Stimulated activated CD8-positive, alpha-beta memory T cell treated with anti-CD3 and anti-CD28 coated beads, Interleukin-4, amount 100 ng/mL, for 1 hour (primary cell): ENCODE measurements at places on chromosomes 1 and 21.
A peak's percentile ranks its signal among the peaks of the same experiment; 100 is the strongest.

DNA sequence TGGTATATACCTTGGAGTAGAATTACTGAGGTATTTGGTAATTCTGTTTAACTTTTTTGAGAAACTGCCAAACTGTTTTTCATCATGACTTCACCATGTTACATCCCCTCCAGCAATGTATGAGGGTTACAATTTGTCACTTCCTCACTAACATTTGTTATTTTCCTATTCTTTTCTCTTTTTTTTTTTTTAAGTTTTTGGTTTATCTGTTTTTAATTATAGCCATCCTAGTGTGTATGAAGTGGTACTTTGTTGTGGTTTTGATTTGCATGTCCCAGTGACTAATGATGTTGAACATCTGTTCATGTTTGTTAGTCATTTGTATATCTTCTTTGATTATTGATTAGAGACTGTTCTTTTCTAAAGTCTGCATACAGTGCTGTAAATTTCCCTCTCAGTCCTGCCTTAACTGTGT is 147.3 kb downstream of the HS2ST1 start:
- DNase-seq = no peak

GRCh38 chr1:161678500-161678899 is 15.6 kb downstream of the FCGR2B start:
- no peak for DNase-seq

- peak; percentile 9 for DNase-seq
These were observed 37.1 kb upstream of the CTTNBP2NL start for GRCh38 chr1:112358798-112359408.

DNA sequence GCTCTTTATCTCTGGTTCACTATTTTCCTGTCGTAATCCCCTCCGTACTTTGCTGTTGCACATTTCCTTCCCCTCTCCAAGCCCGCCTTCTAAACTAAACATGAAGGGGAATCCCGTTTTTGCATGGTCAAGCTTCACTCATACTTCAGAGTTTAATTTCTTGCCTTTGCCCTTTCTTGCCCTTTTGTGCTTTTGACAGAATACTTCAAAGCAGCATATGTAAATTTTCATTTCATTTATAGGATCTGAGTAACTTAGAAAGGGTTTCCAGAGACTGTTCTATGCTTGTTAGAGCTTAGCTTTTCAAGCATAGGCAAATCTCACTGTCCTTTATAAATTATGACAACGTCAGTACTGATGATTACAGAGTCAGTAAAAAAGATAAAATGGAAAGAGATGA is 27.7 kb downstream of the SPATA45 start:
- DNase-seq = no peak

- peak; percentile 58 for DNase-seq
These were observed 39.6 kb upstream of the LBR start for GRCh38 chr1:225467193-225468020.

GRCh38 chr1:99119188-99119587 is 114.5 kb upstream of the PLPPR5 start:
- no peak for DNase-seq

DNA sequence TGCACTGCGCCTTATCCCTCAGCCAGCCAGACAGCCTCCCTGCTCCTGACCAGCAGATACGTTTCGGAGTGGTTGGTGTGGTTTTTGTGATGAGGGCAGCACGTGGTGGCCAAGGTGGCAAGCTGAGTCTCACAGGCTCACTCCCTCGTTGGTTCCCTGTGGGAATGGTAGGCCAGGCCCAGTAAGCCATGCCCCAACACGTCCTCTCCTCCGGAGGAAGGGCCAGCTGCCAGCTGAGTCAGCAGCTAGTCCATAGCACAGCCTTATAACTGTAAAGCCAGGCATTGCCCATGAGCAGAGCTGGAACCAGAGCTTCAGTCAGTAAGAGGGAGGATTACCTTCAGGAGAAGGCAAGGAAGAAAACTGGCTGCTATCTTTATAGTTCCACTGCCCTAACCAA is 29.5 kb downstream of the SZRD1 start:
- DNase-seq = no peak

- DNase-seq = no peak
These were observed 26.4 kb upstream of the LAMC1 start for GRCh38 chr1:182996816-182997215.

DNA sequence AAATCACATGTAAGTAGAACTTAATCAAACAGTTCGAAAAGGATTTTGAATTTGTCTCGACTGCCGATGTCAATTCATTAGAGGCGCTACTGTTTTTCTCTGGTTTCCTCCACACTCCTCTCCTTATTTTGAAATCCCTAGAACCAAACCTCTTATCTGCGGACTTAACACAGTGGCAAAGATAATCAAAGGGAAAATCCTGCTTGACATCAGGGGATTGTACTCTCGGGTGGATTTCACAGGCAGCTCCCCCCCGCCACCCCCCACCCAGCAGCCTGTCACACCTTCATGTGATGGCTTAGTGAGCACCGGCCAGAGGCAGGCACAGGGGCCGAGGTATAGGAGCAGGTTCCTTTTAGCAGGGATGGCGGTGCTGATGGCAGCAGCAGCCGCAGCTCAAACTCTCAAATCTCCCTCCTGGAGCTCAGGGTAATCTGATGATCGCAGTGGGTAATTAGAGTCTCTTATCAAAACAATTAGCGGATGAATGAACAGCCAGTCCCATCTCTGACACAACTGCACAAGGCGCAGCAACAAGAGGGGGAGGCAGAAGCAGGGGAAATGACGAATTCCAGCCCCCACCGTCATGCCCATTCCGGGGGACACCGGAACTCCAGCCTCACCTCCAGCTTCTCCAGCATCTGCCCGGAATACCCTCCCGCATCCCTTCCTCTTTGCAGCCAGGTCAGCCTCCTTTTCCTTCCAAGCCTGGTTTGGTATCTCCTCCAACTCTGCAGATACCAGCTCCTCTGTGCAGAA is 80.3 kb downstream of the SSBP3 start:
- no peak for DNase-seq

- no peak for DNase-seq
These were observed 5.2 kb downstream of the LRRC7 start for GRCh38 chr1:69572921-69573320.

- DNase-seq = no peak
These were observed 111.4 kb upstream of the CDC42BPA start for GRCh38 chr1:227429447-227430359.

DNA sequence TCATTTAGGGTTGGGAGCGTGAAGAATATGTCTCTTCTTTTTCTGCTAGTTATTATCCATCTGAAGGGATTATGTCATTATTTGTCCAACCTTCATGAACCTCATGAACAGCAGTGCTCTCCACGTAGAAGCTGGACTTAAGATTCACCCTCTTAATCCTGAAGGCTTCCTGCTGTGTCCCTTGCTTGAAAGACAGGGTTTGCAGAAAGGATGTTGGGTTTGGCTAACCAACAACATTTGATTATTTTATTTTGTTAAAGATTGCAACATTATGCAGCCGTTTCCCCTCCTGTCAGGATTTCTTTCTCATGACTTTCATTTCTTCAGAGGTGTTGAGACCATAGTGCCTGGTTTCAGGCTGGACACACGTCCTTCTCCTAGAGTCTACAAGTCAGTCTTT is 75.2 kb downstream of the NGF start:
- DNase-seq = no peak

- no peak for DNase-seq
These were observed 39.5 kb downstream of the EPHB2 start for GRCh38 chr1:22749919-22750684.

GRCh38 chr1:246497331-246497915 is 9.7 kb downstream of the SMYD3 start:
- DNase-seq = no peak

DNA sequence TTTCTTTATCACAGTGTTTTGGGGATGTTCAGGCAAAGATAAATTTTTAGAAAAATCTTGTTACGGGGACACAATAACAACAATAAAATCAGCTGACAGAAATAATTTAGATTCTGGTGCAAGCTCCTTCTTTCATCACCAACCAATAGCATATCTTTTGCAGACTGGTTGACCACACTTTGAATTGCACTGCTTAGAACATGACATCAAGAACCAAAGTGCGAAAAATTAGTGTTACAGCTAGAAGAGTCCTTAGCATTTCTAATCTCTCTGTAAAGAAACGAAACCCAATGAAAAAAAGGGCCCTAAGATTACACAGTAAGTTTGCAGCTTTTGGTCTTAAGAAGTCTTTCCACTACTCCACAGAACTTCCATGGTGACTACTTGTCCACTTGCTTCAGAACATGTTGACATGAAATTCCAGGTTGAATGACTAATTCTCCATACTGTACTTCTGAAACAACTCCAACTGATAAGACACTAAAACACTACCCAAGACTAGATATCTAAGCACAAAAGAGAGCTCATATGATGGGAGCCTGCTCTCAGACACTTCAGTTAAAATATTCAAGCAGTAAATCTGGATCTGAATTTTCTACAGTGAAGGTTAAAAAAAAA is 31.3 kb downstream of the XKR8 start:
- DNase-seq = no peak

- no peak for DNase-seq
These were observed 4.5 kb downstream of the CNKSR1 start for GRCh38 chr1:26181586-26182382.

- no peak for DNase-seq
These were observed 11.2 kb upstream of the RNF223 start for GRCh38 chr1:1085171-1085841.

GRCh38 chr1:184163674-184164465 is 112.3 kb downstream of the TSEN15 start:
- DNase-seq = no peak

DNA sequence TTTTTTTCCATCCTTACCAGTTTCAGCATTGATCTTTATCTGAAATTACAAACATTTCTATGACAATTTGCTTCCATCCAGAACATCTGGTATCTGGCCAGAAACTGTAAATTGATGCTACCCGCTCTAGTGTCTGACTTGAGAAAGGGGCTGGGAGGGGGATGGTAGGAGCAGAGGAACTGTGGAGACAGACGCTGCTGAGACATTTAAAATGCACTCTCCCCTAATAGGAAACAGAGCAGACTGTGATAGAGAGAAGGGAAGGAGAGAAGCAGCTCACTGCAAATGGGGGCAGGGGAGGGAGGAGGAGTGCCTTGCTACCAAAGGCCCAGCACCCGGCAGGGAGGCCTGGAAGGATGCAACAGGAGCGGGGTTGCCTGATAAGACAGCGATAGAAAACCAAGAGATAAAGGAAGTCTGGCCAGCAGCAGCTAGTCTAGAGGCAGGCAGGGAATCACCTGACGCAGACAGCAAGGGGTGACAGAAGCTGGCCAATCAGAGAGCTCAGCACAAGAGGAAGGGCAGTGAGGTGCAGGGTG is 195.5 kb upstream of the NFIA start:
- DNase-seq = no peak

GRCh38 chr1:118564961-118565703 is 380.1 kb upstream of the SPAG17 start:
- no peak for DNase-seq

DNA sequence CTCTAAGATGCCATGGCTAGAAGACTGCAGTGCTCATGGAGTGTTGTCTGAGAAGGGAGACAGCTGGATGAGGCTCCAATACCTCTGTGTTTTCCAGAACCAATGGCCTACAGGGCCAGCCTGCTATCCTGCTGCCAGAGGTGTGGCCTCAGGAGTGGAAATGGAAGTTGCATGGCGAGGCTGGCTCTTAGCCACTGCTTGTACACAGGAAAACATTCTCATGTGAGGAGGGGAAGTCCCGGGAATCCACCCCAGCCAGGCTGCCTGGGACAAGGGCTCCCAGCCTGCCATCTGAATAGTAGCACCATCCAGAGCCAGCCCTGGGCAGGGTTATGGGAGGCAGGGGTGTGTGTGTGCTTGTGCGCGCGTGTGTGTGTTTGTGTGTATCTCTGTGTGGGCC is 56.5 kb downstream of the SDC3 start:
- DNase-seq = no peak

GRCh38 chr1:227774051-227774731 is 39.0 kb downstream of the SNAP47 start:
- no peak for DNase-seq

- DNase-seq = no peak
These were observed 10.0 kb downstream of the UBE4B start for GRCh38 chr1:10042746-10043145.

GRCh38 chr1:66533804-66534740 is at the start of gene SGIP1:
TSS of gene SGIP1 (plus strand) at chr1:66534153. CDS start at chr1:66534359, 206 bp downstream.
- no peak for DNase-seq

DNA sequence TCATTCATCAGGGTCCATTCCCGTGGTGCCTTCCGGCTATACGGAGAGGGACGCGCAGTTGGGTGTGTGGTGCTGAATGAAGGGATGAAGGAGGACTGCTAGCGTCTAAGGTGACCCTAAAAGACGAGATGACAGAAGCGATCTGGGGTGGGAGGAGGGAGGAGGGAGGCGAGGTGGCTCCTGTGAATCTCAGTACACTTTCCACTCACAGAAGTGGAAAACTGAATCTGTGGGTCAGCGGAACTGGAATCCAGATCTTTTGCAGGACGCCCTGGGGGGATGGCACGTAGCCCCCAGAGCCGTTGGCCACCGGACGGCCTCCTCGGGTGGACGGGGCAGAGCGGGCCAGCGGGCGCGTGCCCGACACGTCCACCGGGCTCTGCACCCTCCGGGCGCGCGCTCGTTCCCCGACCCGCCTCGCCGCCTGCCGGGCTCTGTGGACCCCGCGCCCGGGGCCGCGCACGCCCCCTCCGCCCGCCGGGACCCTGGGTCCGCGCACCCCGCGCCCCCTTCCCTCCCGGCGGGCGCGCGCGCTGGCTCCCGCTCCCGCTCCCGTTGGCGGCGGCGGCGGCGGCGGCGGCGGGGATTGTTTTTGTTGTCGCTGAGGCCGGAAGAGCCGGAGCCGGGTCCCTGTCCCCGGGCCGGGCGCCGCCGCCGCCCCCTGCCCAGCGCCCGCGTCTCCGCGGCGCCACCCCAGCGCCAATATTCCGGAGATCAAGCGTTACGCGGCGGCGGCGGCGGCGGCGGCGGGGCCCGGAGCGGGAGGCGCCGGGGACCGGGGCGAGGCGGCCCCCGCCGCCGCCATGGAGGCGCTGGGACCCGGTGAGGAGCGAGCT is at the start of gene AGO4:
TSS of gene AGO4 (plus strand) at position 403 of the 836 bp plus-strand sequence. CDS start at position 804, 401 bp downstream.
- DNase-seq = no peak

- DNase-seq = no peak
These were observed 45.6 kb upstream of the RAB4A start for GRCh38 chr1:229225331-229225782.

DNA sequence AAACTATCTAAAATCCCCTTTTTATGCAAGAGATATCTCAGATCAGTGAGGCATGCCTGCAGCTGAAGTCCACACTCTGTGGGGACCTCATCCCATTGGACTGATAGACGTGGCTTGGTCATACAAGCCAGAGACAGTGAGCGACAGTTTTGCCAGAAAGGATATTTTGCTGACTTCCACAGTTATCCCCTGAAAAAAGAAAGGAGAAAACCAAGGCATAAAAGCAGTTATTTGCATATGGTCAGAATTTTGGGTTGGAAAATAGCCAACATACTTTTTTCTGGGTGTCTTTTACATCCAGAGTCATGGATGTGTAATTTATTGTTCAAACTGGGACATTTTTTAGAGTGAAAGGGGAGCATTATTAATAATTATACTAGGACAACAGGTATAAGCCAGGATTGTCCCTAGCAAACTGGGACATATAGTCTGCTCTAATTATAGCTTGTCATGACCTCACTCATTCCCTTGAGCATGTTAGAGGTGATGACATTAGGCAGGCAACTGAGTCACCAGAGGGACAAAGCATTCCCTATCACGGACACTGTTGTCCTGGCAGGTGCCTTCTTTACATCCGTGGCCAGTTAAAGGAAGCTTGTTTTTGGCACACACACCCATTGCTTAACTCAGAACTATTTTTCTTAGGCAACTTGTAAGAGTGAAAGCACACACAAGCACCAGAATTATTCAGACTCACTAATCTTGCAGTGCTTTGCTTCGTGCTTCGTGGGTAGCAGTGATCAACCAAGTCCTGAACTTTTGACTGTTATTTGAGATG is 65.5 kb downstream of the PRRX1 start:
- no peak for DNase-seq

GRCh38 chr1:59146056-59146455 is 150.8 kb upstream of the FGGY start:
- no peak for DNase-seq
